ENCODE measurements at places on chromosomes 5 and 9.

GRCh38 chr5:77761606-77762005 is 14.5 kb downstream of the TBCA start:
- DNase-seq: no peak

DNA sequence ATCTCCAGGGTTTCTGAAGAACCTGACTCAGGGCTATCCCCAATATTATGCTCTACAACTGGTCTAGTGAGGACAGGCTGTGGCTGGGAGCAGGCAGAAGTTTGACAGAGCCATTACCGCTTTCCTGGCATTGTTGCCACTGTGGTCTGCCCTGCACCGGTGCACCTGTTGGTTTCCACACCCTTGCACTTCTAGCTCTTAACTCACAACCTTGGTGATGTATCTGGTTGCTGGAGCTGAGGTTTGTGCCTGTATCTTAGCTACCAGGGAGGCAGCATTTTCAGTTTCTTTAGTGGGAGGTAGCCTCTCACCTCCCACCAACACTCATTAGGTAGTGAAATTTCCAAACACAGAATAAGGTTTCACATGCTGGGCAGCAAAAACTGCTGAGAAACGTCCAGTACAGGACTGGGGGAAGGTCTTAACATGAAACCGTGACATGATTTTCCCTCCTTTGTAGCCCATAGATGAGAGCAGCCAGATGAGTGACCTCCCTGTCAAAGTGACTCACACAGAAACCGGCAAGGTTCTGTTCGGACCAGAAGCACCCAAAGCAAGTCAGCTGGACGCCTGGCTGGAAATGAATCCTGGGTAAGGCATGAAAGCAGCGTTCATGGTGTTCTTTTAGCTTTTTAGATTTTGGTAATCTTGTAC is 57.7 kb downstream of the SMARCA2 start:
- no peak for DNase-seq

- DNase-seq: no peak
Measured at GRCh38 chr9:127424676-127424999, 456 bp downstream of the ZNF79 start.

GRCh38 chr9:82132024-82132423 is 143.5 kb downstream of the SPATA31D1 start:
- DNase-seq: no peak

- no peak for DNase-seq
Measured at GRCh38 chr5:167949435-167949834, 342.0 kb upstream of the WWC1 start.

DNA sequence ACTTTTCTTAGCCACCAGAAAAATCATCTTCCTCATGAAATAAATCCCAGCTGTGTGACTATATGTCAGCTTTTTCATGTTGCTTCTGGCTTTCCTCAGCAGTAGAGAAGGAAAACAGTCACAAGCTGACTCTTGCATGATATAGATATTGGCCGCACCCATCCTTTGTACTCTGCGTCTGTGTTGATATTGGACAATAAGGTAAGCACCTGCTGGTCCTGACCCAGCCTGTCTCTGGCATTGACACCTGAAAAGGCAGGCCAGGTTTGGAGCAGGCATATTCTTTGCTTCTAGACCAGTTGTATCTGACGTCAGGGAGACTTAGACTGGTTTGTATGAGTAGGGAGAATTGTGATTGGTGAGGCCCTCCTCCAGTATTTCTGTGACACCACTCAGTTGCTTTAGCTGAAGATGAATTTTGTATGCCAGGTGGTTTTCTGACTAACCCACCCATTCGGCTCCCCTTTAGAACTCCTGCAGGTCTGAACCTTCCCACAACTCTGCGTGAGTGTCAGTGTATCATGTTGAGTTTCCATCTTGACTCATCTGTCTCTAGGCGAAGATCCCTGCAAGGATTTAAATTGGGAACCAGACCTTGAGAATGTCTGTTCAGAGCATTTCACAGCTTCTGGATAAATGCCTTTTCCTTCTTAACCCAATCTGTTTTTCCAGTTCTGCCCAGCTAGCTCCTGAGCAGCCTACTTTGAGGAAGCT is 151.2 kb upstream of the RUSC2 start:
- no peak for DNase-seq

DNA sequence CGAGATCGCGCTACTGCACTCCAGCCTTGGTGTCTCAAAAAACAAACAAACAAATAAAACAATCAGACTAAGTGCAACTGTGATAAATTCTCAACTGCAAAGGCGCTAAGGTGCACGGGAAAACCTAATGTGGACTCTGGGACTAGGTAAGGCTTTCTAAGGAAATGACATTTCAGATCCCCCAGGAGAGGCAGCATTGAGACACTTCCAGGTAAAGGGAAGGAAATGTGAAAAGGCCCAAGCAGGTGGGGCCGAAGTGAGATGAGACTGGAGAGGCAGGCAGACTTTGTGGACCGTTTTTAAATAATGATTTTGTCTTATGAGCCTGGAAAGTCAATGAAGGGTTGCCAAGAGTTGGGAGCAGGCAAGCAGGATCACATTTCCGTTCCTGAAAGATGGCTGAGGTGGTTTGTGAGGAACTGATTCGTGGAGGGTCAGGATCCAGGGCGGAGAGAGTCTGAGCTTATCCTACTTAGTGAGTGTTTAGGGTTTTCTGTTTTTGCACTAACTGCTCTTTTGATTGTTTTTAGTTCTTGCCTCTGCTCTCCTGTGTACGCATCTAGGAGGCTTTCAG is 2.0 kb upstream of the APBA1 start:
- DNase-seq: no peak

GRCh38 chr9:38263532-38263931 is 129.0 kb upstream of the ALDH1B1 start:
- DNase-seq: no peak

- DNase-seq: no peak
Measured at GRCh38 chr5:56006094-56006493, 11.3 kb upstream of the IL6ST start.

- peak; percentile 13 for DNase-seq
Measured at GRCh38 chr9:4553951-4554381, 63.7 kb downstream of the SLC1A1 start.

Data from cardiac muscle cell (in vitro differentiated cells and primary cell).